Activated T-cell treated with anti-CD3 and anti-CD28 coated beads, Interleukin-2, amount 50 U/mL, for 24 hours (primary cell): ENCODE measurements at places on chromosomes 7 and 10.

- no peaks in the 10 kb centered on the region for H3K36me3 ChIP-seq
- no peak overlapping the region for H3K4me3 ChIP-seq
- H3K4me1 ChIP-seq: no peaks in the 10 kb centered on the region
- peaks cover 19% of the 10 kb centered on the region for H3K27me3 ChIP-seq
- H3K27ac ChIP-seq: no peak overlapping the region
- DNase-seq: no peak
These were observed 43.9 kb upstream of the PODXL start for GRCh38 chr7:131600085-131600881.

GRCh38 chr7:144653449-144653848 is 182.4 kb downstream of the TPK1 start:
- DNase-seq: no peak
- no peak overlapping the region for H3K4me3 ChIP-seq
- H3K27me3 ChIP-seq: no peaks in the 10 kb centered on the region
- no peaks in the 10 kb centered on the region for H3K4me1 ChIP-seq
- H3K27ac ChIP-seq: no peak overlapping the region
- H3K36me3 ChIP-seq: peaks cover 15% of the 10 kb centered on the region

DNA sequence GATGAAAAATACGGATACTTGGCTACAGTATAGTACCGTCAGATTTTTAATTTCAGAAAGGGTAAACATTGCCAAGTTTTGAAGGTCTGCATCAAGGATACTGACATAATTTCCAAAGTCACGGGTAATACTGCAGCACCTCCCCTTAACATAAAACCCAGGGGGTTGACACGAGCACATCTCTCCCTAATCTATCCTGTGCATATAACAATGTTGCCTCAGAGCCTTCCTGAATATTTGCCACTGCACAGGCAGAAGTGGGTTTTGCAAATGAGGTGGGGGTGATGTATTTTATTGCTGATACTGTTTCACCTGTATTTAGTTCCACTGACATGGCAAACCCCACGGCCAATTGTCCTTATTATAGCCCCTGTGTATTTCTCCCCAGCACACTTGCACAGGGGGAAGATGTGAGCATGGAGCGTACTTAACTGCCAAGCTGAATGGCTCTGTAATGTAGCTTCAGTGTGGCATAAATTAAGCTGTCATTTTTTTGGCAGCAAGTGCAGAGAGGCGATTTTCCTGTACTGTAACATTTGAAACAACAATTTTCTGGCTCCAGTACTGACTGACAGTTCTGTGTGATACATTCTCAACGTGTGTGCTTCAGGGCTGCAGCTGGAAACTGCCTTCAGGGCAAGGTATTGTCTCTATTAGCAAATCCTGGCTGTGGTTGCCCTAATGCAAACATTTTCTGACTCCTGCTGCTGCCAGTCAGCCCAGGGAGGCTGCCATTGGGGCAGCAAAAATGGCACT is 299.6 kb upstream of the SP4 start:
- H3K4me1 ChIP-seq: peaks cover 4% of the 10 kb centered on the region
- H3K4me3 ChIP-seq: no peak overlapping the region
- H3K27ac ChIP-seq: no peak overlapping the region
- peaks cover 38% of the 10 kb centered on the region for H3K27me3 ChIP-seq
- H3K36me3 ChIP-seq: no peaks in the 10 kb centered on the region

GRCh38 chr7:27123007-27123476 is 7.5 kb downstream of the HOXA4 start:
- no peaks in the 10 kb centered on the region for H3K36me3 ChIP-seq
- no peak overlapping the region for H3K27ac ChIP-seq
- H3K4me3 ChIP-seq: no peak overlapping the region
- H3K4me1 ChIP-seq: no peaks in the 10 kb centered on the region
- no peak for DNase-seq

DNA sequence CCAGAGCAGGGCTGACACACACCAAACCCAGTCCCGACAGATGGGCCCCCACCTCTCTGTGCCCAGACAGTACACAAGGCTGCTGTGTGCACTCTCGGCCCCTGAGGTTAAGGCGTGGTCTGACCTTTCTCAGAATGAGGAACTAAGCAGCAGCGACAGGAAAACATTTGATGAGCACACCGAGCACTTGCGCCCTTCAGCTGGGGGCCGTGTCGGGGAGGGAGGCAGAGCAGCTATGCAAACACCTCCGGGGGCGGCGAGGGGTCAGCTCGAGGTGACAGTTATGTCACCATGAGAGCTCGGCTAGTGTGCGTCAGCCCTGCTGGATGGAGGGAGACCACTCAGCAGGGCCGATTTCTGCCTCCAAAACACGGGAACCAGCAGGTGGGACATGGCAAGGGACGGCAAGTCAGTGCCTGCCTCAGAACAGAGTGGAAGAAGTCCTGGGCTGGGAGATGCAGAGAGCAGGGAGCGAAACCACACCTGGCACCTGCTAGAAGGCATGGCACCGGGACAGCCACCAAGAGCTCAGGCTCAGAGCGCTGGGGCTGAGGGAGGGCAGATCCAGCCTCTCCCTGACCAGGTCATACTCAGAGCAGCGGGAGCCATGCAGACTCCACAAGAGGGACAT is 57.4 kb downstream of the CHST15 start:
- no peaks in the 10 kb centered on the region for H3K36me3 ChIP-seq
- H3K4me3 ChIP-seq: no peak overlapping the region
- H3K27me3 ChIP-seq: peaks cover 10% of the 10 kb centered on the region

- no peak overlapping the region for H3K27ac ChIP-seq
- H3K36me3 ChIP-seq: no peaks in the 10 kb centered on the region
- H3K27me3 ChIP-seq: no peaks in the 10 kb centered on the region
- no peak overlapping the region for H3K4me3 ChIP-seq
- no peak for DNase-seq
- H3K4me1 ChIP-seq: no peaks in the 10 kb centered on the region
These were observed 492.4 kb downstream of the IPMK start for GRCh38 chr10:57775250-57775649.

GRCh38 chr7:115775981-115776380 is 254.6 kb downstream of the TFEC start:
- H3K4me1 ChIP-seq: no peaks in the 10 kb centered on the region
- DNase-seq: no peak
- no peaks in the 10 kb centered on the region for H3K36me3 ChIP-seq

DNA sequence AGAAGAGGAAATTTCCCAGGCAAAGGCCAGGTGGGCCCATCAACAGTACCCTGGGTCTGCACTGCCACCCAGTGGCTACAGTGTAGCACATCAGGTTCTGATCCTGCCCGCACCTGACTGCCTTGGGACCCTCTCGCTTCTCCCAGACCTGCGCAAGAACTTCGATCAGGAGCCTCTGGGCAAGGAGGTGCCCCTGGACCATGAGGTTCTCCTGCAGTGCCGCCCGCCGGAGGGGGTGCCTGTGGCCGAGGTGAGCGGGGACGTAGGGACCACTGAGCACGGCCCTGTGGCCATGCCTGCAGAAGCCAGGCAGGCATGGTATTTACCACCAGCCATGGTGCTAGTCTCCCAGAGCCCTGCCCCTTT is 33.9 kb upstream of the SLC29A3 start:
- H3K4me1 ChIP-seq: no peaks in the 10 kb centered on the region
- no peaks in the 10 kb centered on the region for H3K36me3 ChIP-seq
- no peak overlapping the region for H3K4me3 ChIP-seq
- no peak overlapping the region for H3K27ac ChIP-seq
- no peaks in the 10 kb centered on the region for H3K27me3 ChIP-seq

DNA sequence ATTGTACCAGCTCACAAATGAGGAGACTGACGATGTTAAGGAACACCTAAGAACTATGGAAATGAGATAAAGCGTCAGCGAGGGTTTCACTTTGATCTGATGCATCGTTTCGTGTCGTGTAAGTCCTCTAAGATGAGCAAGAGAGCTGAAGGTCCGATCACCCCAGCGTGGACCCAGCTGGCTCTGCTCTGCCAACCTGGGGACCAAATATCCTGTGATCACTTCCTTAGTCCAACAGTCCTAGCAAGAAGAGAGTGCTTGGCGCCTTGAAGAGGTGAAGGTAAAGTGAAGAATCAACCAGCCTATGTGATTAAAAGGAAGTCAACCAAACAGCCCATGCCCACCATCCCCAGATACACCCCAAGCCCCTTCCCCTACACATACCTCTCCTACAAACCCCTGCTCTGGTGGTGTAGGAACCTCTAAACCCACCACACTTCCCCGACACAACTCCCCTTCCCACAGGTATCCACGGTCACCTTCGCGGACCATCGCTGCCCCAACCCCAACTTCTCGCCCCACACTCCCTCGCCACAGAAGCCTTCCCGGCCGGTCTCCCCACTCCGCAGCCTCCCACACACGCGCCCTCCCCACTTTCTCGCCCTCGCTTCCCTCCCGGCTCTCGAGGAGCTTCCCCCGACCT is 722 bp downstream of the UPF2 start:
- peak overlapping the region; percentile 99 for H3K4me3 ChIP-seq
- peaks cover 44% of the 10 kb centered on the region for H3K4me1 ChIP-seq
- H3K36me3 ChIP-seq: peaks cover 47% of the 10 kb centered on the region
- peak overlapping the region; percentile 100 for H3K27ac ChIP-seq
- H3K27me3 ChIP-seq: no peaks in the 10 kb centered on the region

DNA sequence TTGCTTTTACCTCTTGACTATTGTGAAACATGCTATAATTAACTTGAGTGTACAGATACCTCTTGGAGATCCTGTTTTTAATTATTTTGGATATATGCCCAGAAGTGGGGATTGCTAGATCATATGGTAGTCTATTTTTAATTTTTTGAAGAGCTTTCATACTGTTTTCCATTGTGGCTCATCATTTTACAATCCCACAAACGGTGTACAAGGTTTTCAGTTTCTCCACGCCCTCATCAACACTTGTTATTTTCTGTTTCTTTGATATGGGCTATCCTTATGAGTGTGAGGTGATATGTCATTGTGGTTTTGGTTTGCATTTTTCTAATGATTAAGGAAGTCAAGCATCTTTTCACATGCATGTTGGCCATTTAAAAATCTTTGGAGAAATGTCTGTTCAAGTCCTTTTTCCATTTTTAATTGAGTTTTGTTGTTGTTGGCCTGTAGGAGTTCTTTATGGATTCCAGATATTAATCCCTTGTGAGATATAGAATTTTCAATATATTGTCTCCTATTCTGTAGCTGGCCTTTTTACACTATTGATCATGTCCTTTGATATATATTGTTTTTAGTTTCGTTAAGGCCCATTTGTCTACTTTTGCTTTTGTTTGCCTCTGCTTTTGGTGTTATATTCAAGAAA is 7.5 kb downstream of the AGK start:
- DNase-seq: no peak
- H3K4me1 ChIP-seq: peaks cover 84% of the 10 kb centered on the region
- H3K27ac ChIP-seq: peak overlapping the region; percentile 93
- H3K27me3 ChIP-seq: no peaks in the 10 kb centered on the region

GRCh38 chr7:139603896-139604295 is 80.4 kb downstream of the CLEC2L start:
- H3K4me3 ChIP-seq: no peak overlapping the region
- H3K27me3 ChIP-seq: no peaks in the 10 kb centered on the region
- no peak for DNase-seq

DNA sequence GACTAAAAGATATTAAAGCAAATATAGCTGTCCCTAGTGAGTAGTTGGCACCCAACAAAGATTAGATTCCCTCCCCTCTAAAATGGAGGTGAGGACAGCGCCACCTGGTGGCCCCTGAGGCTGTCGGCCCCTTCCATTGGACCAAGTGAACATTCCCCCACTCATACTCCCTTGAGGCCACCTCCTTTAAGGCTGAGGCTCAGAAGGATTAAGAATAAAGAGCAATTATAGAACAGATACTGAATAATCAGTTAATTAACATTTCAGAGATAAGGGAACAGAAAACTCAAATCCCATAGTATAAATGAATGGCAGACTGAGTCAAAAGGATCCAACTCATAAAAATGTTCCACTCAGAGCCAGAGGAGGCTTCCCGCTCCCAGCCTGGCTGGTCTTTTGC is 130.4 kb upstream of the GHITM start:
- H3K36me3 ChIP-seq: no peaks in the 10 kb centered on the region
- peaks cover 11% of the 10 kb centered on the region for H3K27me3 ChIP-seq
- peak; percentile 39 for DNase-seq
- H3K27ac ChIP-seq: no peak overlapping the region
- H3K4me3 ChIP-seq: no peak overlapping the region

DNA sequence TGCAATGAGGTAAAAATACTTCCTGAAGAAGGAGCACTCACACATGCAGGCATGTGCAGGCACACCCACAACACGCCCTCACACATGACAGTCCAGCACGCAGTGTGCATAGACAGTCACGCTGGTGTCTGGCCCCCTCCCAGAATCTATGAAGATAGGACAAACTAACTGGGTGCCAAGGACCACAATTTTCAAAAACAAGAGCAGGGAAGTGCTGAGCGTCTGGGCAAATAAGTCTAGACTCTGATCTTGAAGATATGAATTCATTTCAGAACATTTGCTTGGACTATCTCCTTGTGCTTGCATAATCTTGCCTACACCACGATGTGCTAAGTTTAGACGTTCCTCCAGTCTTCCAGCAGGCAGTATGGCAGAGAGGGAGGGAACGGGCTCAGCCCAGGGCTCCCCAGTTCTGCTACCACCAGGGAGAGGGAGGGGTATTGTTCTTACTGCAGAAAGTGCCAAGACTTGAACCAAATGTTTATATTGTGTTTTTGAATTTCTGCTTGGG is 276.5 kb upstream of the KLF6 start:
- H3K27ac ChIP-seq: no peak overlapping the region
- DNase-seq: no peak
- H3K4me3 ChIP-seq: no peak overlapping the region
- H3K4me1 ChIP-seq: peaks cover 6% of the 10 kb centered on the region
- H3K36me3 ChIP-seq: no peaks in the 10 kb centered on the region
- no peaks in the 10 kb centered on the region for H3K27me3 ChIP-seq

GRCh38 chr10:110223298-110223925 is 16.0 kb downstream of the MXI1 start:
- no peaks in the 10 kb centered on the region for H3K27me3 ChIP-seq
- no peak for DNase-seq
- H3K4me1 ChIP-seq: peaks cover 52% of the 10 kb centered on the region
- H3K4me3 ChIP-seq: no peak overlapping the region
- H3K36me3 ChIP-seq: peaks cover 5% of the 10 kb centered on the region
- H3K27ac ChIP-seq: peak overlapping the region; percentile 30

- H3K4me3 ChIP-seq: no peak overlapping the region
- H3K4me1 ChIP-seq: peaks cover 1% of the 10 kb centered on the region
- peaks cover 24% of the 10 kb centered on the region for H3K27me3 ChIP-seq
- no peaks in the 10 kb centered on the region for H3K36me3 ChIP-seq
These were observed 51.0 kb downstream of the COL1A2 start for GRCh38 chr7:94445696-94446194.

- no peaks in the 10 kb centered on the region for H3K4me1 ChIP-seq
- no peaks in the 10 kb centered on the region for H3K36me3 ChIP-seq
- H3K27ac ChIP-seq: no peak overlapping the region
- no peaks in the 10 kb centered on the region for H3K27me3 ChIP-seq
- DNase-seq: no peak
These were observed 227.3 kb downstream of the TCF7L2 start for GRCh38 chr10:113177156-113177935.

- no peaks in the 10 kb centered on the region for H3K27me3 ChIP-seq
- DNase-seq: no peak
- H3K4me3 ChIP-seq: no peak overlapping the region
- no peak overlapping the region for H3K27ac ChIP-seq
- H3K4me1 ChIP-seq: no peaks in the 10 kb centered on the region
- no peaks in the 10 kb centered on the region for H3K36me3 ChIP-seq
These were observed 32.5 kb downstream of the PRKAR2B start for GRCh38 chr7:107076781-107077698.

- DNase-seq: no peak
- no peaks in the 10 kb centered on the region for H3K27me3 ChIP-seq
- H3K4me1 ChIP-seq: peaks cover 3% of the 10 kb centered on the region
- H3K4me3 ChIP-seq: no peak overlapping the region
These were observed 68.3 kb downstream of the HIPK2 start for GRCh38 chr7:139709485-139709884.
